ENCODE measurements at places on chromosomes 6 and 20.

DNA sequence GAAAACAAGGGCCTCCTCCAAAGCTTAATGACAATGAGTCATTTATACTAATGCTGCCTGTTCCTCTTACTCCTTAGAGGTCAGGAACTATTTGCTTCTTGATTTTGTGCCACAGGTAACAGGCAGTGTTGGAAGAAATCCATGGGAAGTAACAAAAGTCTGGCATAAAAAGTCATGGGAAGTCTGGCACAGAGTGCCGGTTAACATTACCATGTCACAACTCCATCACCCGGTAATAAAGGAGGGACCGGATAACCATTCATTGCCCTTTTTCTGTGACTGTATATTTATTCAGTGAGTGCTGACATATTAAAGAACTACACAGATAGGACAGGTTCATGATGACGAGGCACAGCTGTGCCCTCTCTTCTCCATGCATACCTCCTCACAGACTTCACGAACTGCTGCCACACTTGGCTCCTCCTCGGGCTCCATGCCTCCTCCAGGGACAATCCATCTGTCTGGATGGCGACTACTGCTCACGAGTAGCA lies 50.9 kb downstream of the NUDT3 start:
- DNase-seq, result no peak

DNA sequence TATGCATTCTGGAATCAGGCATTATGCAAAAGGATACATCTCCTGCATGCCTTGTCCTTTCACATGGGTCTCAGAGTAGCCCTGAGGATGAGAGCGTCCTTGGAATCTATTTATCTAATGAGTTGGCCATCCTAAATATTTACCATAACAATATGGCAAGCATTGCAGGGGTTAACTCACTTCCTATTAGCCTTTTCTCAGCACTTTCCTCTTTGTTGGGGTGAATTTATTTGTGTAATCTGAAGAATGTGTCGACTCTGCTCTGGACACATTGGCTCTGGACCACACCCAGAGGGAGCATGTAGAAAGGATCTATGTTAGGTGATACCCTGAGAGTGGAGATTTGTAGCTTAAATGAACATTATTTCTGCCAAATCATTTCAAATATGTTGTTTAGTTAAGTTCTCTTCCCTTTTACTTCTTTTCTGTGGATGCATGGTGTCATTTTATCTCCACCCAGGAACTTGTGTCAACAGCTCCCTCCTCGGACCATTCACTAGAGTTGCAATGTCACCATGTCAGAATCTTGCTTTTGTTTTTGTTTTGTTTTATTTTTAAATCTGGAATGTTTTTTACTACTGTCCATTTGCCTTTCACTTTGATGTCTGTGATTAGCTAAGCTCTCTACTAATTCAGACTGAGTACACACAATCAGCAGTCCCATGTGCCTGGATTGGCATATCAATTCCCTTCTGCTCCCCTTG lies 757.0 kb upstream of the MMS22L start:
- no peak for DNase-seq

- DNase-seq, result no peak
Measured at GRCh38 chr6:164007881-164008280, 593.4 kb downstream of the QKI start.

DNA sequence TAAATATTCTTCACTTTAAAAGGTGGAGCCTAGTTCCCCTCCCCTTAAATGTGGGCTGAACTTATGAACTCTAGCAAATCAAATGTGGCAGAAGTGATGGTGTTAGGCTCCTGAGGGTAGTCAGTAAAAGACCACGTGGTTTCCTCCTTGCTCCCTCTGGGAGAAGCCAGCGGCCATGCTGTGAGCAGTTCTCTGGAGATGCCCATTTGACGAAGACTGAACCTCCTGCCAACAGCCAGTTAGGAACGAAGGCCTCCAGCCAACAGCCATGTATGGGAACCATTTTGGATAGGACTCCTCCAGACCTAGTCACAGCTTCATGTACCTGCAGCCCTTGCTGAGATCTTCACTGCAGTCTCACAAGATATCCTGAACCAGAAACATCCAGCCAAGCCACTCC lies 7.6 kb upstream of the MOCS1 start:
- no peak for DNase-seq

GRCh38 chr20:41352666-41353065 lies 12.0 kb downstream of the LPIN3 start:
- no peak for DNase-seq

DNA sequence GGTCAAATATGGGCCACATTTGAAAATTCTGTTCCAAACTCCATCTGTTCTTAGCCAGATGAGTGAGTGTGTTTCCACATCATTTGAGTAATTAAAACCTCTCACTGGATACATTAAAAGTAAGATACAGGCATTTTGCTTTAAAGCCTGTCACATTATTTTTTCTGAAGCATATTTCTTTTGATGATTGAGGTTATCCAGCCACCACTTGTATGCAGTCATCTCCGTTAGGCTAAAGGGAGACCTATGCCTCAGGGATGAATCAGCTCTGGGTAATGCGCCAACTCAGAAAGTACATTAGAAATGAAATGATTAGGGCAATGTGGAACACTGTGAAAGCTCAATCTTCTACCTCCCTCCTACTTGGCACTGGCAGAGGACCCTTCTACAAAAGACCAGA lies 90.7 kb downstream of the SNAP25 start:
- DNase-seq, result no peak

DNA sequence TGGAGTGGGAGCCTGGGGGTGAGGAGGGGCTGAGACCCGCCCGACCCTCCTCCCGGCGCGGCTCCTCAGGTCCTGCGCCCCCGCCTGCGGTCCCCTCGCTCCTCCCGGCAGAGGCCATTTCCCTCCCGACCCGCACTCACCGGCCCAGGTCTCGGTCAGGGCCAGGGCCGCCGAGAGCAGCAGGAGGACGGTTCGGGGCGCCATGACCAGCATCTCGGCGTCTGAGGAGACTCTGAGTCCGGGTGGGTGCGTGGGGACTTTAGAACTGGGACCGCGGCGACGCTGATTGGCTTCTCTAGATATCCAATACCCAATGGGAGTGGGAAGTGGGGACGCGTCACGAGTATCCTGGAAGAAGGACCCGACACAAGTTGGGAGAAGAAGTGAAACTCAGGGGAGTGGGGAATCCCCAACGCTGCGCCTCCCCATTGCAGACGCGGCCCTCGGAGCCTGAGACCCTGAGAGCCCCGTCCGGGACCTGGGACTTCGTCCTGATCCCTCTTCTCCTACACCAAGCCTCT lies at the start of gene HLA-B:
Gene HLA-B (minus strand): TSS at position 234 of the 521 bp plus-strand sequence. CDS start 21 bp downstream, at position 213.
- peak; percentile 56 for DNase-seq

GRCh38 chr6:137315081-137315480 lies 95.9 kb upstream of the IFNGR1 start:
- DNase-seq, result no peak

DNA sequence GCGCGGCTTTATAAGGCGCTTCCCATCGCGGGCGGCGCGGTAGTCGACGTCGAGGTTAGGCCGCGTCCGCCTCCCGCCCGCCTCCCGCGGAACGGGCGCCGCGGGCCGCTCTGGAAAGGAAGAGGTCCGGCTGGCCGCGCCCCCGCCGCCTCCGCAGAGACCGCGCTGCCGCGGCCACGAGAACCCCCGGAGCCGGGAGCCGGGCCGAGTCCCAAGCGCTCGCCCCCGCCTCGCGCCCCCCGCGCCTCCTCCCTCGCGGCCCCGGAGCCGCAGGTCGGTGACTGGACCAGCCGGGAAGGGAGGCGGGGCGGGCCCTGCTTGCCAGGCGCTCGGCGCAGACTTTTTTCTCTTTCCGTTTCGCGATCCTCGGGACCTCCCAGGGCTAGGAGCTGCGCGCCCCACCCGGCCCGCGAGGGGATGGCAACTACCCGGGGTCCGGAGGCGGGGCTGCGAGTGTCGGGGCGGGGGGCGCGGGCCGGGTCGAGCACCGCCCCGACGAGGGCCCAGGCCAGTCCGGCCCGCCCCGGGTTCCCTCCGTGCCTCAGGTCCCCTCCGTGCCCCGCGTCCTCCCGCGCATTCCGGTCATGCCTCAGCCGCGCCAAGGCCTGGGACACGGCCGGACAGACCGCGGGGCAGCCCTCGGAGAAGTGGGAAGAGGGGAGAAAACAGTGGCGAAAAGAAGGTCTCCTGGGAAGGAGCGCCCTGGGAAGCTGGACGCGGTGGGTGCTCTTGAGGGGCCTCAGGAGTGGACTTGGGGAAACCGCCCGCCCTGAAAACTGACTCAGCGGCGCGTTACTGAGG lies 417 bp upstream of the PXDC1 start:
- DNase-seq, result peak; percentile 41

DNA sequence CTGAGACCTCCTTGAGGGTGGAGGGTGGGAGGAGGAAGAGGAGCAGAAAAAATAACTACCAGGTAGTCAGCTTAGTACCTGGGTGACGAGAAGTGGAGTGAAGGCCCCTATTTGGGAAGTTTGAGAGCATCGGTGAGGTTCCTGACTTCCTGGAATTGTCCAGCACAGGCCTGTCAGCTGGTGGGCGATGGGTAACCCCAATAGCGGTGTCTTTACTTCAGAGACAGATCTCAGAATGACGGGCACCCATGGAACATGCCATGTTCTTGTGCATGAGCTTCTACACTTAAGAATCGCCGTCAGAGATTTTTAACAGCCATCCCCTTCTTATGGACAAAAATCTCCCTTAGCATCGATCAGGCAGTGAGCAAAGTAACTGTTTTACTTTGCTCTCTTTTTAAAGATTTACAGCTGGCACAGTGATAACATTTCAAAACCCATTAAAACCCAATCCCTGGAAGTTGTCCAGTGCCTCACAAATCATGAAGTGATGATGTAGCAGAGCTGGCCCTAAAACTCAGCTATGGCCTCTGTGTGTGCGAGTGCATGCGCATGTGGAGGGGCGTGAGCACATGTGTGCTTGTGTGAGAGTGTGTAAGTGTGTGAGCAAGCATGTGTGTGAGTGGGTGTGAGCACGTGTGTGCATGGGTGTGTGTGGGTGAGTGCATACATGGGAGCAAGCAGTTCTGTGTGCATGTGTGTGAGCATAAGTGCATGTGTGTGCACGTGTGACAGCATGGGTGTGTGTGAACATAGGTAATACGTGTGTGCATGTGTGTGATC lies 85.2 kb downstream of the DLL1 start:
- no peak for DNase-seq

GRCh38 chr6:106145741-106146227 lies 59.6 kb downstream of the PRDM1 start:
- no peak for DNase-seq
